ENCODE measurements at places on chromosomes 11 and 22.

DNA sequence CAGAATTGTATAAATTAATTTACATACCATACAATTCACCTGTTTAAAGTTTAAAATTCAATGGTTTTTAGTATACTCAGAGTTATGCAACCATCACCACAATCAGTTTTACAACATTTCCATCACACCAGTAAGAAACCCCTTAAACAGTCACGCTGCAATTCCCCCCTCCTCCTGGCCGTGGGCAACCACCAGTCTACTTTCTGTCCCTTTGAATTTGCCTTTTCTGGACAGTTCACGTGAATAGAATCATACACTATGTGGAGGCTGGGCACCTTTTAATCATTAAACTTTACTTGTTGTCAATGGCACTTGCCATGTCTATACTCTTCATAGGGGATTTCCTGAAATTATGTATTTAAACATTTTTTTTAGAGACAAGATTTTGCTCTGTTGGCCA lies 20.1 kb upstream of the SWAP70 start:
- DNase-seq = no peak

DNA sequence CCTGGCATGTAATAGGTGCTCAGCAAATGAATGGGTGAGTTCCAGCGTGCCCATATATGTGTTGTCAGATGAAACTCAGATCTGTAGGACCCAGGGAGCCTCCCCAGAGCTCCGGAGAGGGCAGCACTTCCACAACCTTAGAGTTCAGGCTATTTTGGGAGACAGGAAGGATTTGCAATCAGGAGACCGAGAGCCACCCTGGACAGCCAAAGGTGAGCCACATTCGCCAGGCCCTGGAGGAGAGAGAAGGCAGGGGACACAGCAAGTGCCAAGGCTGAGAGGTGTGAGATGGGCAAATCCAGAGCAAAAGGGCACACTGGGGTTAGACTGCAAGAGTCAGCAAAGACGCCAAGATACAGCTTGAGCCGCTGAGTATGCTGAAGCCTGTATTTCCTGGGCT lies 66.4 kb downstream of the CD82 start:
- DNase-seq = no peak

GRCh38 chr11:78420796-78421209 lies 3.2 kb upstream of the GAB2 start:
- no peak for DNase-seq

DNA sequence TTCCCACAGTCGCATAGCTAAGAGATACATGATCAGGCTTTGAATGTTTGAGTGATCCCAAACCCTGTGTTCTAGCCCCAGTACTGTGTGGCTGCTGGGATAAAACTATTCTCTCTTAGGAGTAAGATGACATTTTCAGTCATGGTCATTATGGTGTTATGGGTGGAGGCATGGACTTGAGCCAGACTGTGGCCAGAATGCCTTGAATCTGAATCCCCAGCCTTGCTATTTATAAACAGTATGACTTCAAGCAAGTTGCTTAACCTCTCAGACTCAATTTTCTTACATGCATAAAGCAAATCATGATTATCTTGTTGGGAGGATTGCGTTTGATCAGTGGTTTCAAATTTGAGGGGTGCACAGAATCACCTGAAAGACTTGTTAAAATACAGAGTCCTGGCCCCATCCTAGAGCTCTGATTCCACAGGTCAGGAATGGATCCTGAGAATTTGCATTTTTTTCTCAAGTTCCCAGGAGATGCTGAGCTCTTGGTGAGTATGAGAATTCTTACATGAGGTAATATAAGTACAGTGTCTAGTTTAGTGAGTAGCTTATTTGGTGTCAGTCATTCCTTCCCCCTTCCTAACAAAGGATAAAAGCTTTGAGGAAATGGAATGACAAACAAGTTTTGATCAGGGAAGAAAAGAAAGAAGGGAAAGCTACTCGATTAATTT lies 571.7 kb downstream of the METTL15 start:
- DNase-seq = no peak

GRCh38 chr11:1343391-1344055 lies 34.1 kb upstream of the TOLLIP start:
- no peak for DNase-seq

DNA sequence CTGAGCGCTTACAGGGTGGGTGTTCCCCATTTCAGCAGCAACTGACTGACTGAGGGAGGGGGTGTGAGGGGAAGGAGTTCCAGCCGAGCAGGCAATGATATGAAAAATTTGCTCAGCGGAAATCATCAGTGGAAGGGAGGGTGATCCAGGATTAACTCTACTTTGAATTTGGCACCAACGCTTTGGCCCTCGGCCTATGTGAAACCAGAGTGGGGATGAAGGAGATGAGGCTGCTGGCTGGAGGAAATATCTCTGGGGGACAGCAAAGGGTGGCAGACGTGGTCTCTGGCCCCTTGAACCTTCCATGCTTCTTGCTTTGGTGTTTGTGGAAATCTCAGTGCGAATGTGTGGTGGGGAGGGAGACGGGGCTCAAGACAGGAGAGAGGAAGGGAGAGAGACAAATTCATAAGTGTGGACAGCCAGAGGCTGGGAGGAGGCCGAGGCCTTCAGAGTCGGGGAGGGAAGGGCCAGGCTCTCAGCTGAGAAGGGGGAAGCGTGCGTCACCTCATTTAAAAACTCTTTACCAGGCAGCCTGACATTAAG lies 83.6 kb downstream of the FDX1 start:
- no peak for DNase-seq

GRCh38 chr11:46903846-46904245 lies 14.5 kb downstream of the LRP4 start:
- peak; percentile 80 for DNase-seq

- no peak for DNase-seq
These were observed 54.7 kb downstream of the KCNQ1OT1 start for GRCh38 chr11:2644844-2645778.

DNA sequence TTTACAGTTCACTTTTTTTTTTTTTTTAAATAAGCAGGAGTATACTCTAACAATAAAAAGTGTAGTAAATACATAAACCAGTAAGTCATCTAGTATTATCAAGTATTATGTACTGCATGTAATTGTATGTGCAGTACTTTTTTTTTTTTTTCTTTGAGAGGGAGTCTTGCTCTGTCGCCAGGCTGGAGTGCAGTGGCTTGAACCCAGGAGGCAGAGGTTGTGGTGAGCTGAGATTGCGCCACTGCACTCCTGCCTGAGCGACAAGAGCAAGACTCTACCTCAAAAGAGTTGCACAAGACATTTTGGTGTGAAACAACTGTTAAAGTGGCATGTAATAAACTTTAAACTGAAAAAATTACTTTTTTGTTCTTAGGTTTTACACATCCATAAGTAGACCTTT lies 16.7 kb downstream of the BCL2L13 start:
- DNase-seq = no peak

- no peak for DNase-seq
These were observed 197.8 kb downstream of the MAML2 start for GRCh38 chr11:96145163-96145585.

Measured in substantia nigra (tissue), 51 donors.